ENCODE measurements at places on chromosomes 5 and 9.

DNA sequence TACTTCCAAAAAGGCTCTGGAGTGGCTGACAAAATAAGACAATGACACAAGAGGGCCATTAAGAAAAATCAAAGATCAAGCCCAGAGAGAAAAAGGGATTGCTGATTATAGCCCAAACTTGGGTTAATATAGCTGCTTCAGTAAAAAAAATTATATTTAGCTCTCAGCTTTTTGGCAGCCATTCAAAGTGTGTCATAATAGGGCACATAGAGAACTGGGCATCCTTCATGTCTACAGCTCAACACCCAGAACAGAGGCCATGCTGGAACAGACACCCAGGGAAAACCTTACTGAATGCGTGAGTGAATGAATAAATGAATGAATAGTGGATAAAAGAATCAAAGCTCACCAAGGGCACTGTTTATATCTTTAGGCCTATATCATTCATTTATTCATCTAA, 110.1 kb downstream of the SLIT3 start:
- no peak for DNase-seq

DNA sequence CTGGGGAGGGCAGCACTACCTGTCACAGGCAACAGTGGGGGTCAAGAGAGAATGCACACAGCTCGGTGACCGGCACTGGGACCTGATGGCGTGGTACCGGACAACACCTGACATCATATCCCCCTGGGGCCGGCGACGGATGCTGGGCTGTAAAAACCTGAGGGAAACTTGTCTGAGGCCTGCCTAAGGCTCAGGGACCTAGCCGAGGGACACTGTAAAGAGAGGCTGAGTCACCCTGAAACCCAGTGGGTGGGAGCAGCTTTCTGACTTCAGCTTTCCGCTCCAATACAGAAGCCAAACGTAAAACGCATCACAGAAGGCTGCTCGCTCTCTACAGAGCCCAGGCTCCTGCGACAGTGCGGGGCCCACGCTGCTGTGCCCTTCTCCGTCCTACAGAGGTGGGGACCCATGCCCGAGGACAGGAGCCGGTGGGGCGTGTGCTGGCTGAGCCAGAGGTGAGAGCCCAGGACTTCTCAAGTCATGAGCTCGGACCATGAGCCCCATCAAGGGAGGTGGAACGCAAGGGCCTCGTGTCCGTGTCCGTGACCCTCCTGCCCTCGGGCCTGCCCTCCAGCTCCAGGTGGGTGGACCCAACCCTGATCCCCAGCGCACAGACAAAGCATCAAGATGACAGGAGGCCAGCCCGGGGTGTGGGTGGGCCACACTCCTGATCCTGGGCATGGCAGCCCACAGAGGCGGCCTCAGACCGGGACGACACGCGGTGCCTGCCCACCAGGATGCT, 5.3 kb downstream of the RALGDS start:
- DNase-seq: peak; percentile 83

- no peak for DNase-seq
Measured at GRCh38 chr5:156824800-156825199, 25.3 kb upstream of the PPP1R2B start.

GRCh38 chr9:132142924-132143323, 18.9 kb upstream of the NTNG2 start:
- DNase-seq: no peak

GRCh38 chr9:135087489-135087792, at the start of gene OLFM1:
Gene OLFM1 (plus strand): TSS chr9:135087668. CDS start chr9:135087990, 322 bp downstream.
- DNase-seq: peak; percentile 53

DNA sequence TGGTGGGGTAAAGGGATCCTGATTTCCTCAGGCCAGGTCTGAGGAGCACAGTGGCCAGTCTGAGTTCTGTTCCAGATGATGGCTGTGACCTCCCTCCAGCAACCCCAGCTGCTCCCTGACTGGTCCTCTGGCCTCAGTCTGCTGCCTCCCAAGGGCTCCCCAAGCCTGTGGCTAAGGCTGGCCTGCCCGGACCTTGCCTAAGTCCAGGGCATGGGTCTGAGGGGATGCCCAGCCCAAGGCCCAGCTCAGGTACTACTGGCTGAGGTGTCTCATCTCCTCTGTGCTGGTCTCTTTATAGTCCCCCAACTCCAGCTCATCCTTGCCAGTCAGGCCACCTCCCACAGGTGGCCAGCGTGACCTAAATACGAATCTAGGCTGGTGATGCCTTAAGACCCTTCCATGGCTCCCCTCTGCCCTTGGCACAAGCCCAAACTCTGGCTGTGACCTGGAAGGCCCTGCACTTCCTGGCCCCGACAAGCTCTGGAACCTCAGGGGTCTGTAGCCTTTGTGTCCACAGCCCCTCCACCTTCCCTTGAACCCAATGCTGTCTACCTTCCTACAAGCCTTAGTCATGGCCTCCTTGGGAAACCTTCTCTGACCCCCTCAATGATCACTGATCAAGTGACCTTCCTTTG, 9.8 kb downstream of the KIF12 start:
- DNase-seq: no peak

- peak; percentile 21 for DNase-seq
Measured at GRCh38 chr9:121071756-121072421, 2.9 kb upstream of the CNTRL start.

DNA sequence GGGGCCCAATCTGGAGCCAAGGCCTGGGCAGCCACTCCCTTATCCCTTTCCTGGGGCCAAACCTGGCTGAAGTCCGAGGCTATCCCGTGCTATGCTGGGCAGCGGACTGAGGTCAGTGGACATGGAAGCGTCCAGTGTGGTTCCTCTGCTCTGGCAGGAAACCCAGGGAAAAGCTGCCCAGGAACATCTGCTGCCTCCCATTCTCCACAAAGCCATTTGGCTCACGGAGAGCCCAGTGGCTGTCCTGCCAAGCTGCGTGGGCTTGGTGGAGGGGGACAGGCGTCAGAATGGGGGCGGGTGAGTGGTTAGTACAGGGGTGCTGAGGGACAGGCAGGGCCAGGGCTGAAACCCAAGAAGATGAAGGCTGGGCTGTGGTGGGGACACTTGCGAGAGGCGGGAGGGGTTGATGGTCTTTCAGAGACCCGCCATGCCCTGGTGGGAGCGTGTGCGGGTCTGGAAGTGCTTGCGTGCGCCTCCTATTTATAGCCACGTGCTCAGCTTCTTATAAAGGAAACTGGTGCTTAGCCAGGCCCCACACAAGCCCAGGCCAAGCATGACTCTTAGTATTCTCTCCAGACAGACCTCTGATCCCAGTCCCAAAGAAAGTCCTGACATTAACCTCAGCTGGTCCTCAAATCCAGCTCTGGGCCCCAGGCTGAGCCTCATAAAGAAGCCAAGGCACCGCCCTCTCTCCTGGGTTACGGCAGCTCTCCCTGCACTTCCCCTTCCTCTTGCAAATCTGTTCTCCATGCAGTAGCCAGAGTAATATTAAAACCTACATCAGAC, 9.4 kb upstream of the SLC6A7 start:
- DNase-seq: no peak

DNA sequence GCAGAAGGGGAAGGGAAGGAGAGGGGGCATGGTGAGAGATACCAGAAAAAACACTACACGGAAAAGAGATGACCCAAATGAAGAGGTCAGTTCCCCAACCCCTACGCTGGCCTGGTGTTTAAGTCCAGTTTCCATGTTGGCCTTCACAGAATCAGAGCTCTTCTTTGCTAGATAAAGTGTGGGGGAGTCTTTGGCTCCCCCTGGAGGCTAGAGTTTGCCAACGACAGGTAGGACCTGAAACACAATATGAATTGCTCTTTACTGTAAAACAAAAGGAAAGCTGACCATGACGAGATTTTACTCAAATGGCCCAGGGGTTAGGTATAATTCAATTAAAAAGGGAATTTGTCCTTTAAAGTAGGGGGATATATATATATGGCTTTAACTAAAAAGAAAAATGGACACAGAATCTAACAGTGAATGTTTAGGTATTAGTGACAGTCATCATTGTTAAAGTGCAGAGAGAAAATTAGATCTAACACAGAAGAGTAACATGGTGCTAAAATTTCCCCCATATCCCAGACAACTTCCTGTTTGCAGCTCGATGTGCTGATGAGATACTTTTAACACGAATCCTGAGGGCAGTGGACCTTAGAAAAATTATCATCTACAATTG, 92.0 kb downstream of the SV2C start:
- DNase-seq: peak; percentile 51

GRCh38 chr5:83927140-83927733, 206.6 kb upstream of the HAPLN1 start:
- peak; percentile 24 for DNase-seq

- DNase-seq: peak; percentile 93
Measured at GRCh38 chr9:133135146-133135745, 14.2 kb upstream of the RALGDS start.

DNA sequence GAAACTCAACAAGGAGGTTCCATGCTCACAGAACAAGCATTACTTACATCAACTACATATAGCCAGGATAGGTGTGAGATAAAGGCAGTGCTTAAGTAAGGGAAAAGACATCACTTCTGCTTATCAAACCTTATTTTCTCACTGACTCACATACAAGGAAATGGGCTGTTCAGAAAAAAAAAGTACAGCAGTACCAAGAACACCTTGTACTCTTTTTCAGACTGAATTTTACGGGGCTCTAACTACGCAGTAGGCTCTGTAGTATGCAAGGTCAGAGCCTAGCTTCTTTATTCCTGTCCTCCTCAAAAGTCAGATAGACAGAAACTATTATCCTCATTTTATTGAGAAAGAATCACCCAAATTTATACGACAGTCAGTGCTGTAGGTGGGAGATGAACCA, 5.8 kb downstream of the PSMB7 start:
- DNase-seq: no peak

GRCh38 chr5:168969326-168969886, 331.5 kb downstream of the SLIT3 start:
- no peak for DNase-seq

GRCh38 chr5:11608530-11608929, 295.7 kb downstream of the CTNND2 start:
- no peak for DNase-seq

DNA sequence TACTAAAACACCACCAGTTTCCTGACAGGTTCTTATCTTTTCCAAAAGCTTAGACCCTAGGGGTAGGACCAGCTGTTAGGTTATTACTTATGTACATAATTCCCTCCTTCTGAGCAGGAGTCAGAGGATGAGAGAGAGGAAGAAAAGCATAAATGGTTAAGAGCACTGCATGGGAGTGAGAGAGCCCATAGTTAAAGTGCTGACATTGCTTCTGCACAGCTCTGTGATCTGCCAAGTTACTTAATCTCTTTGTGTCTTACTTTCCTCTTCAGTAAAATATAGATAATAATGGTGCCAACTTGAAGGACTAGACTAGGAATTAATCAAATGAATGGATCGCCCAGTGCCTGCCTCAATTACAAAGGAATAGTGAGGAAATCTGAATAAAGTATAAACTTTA, 66.4 kb downstream of the NRG2 start:
- no peak for DNase-seq

- no peak for DNase-seq
Measured at GRCh38 chr5:56346741-56347535, 113.8 kb upstream of the ANKRD55 start.

DNA sequence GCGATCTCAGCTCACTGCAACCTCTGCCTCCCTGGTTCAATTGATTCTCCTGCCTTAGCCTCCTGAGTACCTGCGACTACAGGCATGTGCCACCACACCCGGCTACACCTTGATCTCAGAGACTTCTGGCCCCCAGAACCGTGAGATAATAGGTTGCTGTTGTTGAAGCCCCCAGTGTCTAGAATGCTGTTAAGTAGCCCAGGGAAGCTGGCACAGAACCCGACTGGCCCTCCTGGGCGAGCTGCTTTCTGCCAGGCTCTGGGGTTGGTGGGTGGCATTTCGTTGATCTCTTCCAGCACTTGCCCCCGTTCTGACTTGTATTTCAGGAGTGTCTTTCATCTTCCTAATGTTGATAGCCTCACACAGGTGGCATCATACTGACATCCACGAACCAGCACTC, 807.1 kb downstream of the CDH9 start:
- DNase-seq: no peak

DNA sequence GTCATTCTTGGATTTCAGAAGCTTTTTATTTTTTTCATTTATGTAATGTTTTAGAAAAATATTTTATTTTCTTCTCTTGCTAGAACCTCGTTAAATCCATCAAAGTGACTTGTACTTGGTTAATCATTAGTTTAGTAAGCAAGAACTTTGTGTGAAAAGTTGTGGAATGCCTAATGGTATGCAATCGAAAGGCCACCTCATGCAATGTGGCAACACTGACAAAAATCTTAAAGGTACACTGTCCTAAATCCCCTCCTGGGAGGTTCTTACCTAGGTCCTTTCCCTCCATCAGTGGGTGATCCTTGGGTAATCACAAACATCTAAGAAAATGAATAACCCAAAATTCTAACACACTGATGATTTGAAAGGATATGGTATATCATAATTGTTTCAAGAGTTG, 304.2 kb downstream of the DNAH5 start:
- DNase-seq: no peak

DNA sequence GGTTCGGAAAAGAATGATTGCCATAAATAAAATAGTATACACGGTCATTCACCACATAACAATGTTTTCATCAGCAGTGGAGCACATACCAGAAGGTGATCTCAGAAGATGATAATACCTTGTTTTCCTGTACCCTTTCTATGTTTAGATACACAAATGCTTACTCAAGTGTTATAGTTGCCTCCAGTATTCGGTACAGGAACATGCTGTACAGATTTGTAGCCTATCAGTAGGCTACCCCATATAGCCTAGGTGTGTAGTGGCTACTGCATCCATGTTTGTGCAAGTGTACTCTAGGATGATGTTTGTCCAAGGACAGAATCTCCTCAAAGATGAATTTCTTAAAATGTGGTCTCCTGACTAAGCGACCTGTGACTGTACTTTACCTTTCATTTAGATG, 59.2 kb downstream of the ICE1 start:
- no peak for DNase-seq

DNA sequence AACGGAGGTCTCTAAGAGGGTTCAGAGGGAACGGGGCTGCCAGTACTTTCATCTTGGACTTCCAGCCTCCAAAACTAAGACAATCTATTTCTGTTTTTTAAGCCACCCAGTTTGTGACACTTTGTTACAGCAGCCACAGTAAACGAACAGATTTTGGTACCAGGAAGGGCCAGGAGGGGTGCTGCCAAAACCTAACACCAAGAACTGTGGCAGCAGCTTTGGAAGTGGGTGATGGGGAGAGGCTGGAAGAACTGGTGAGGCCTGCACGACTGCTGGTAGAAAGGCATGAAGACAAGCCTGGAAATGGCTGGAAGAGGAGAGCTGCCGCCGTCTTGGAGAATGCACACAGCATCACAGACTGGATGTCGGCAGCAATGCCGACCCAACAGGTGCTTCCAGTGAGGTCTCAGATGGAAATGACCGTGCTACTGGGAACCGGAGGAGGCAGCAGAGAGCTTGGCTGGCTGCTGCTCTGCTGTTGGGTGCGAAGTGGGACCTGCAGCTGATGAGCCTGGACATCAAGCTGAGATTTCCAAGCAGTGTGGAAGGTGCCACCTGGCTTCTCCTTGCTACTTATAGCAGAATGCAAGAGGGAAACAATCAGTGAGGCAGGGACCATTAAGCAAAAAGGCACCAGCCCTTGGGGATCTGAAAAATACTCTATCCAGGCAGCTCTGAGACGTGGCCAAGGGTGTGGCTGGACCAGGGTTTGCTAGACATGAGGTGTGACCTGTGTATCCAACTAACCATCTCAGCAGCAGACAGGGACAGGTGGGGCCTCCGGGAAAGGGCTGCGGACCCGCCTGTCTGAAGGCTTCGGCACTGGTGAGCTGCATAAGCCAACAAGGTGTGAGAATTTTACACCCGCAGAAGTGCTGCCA, 4.7 kb upstream of the TMEM210 start:
- DNase-seq: peak; percentile 33

- DNase-seq: peak; percentile 76
Measured at GRCh38 chr9:35489313-35490154, at the start of gene RUSC2. Gene RUSC2 (plus strand): TSS chr9:35490111. CDS start chr9:35546522, 56,411 bp downstream.

All from activated T-cell treated with anti-CD3 and anti-CD28 coated beads, Interleukin-2, amount 50 U/mL, for 72 hours (primary cell).